Activated CD8-positive, alpha-beta memory T cell treated with anti-CD3 and anti-CD28 coated beads, Interleukin-2, amount 50 U/mL, for 48 hours (primary cell): ENCODE measurements at places on chromosomes 2 and 18.

- no peak for DNase-seq
Observed at GRCh38 chr2:85033388-85033787, 62.4 kb downstream of the KCMF1 start.

GRCh38 chr18:35267161-35267651 is 22.8 kb downstream of the ZSCAN30 start:
- DNase-seq, result peak; percentile 84

GRCh38 chr18:29962579-29962978 is 1080.0 kb downstream of the DSC3 start:
- no peak for DNase-seq

GRCh38 chr2:30252723-30253701 is 21.7 kb downstream of the LBH start:
- no peak for DNase-seq

- DNase-seq, result no peak
Observed at GRCh38 chr2:28617502-28618184, 121.8 kb downstream of the PLB1 start.

DNA sequence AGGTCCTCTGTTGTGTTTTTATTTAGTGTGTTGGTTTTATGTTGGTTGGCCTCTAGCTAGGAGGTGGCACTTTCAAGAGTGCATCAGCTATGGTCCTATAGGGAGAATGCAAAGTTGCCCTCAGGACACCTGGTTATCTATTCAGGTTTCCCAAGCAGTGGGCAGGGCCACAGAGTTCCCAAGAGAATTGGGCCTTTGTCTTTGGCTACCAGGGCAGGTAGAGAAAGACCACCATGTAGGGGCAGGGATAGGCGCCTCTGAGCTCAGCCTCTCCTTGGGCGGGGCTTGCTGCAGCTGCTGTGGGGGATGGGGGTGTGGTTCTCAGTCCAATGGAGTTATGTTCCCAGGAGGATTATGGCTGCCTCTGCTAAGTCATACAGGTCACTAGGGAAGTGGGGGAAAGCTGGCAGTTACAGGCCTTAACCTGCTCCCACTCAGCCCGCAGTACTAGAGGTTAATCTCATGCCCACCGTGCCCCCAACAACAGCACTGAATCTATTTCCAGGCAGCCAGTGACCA is 26.0 kb downstream of the ABCB11 start:
- DNase-seq, result no peak

- no peak for DNase-seq
Observed at GRCh38 chr2:209322041-209322440, 101.8 kb upstream of the MAP2 start.

DNA sequence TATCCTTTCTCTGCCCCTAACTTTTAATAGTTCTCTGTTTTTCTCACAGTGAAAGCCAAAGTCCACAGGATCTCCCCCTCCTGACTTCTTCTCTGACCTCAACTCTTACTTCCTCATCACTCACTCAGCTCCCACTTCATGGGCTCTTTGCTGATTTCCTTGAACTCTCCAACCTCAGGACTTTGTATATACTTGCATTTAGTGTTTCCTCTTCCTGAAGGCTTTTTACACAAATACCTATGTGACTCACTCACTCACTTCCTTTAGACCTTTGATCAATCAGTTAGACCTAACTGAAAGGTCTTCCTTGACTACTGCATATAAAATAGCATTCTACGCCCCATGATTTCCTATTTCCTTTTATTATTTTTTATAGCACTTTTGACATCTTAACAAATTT is 233.1 kb upstream of the MEX3C start:
- DNase-seq, result no peak

DNA sequence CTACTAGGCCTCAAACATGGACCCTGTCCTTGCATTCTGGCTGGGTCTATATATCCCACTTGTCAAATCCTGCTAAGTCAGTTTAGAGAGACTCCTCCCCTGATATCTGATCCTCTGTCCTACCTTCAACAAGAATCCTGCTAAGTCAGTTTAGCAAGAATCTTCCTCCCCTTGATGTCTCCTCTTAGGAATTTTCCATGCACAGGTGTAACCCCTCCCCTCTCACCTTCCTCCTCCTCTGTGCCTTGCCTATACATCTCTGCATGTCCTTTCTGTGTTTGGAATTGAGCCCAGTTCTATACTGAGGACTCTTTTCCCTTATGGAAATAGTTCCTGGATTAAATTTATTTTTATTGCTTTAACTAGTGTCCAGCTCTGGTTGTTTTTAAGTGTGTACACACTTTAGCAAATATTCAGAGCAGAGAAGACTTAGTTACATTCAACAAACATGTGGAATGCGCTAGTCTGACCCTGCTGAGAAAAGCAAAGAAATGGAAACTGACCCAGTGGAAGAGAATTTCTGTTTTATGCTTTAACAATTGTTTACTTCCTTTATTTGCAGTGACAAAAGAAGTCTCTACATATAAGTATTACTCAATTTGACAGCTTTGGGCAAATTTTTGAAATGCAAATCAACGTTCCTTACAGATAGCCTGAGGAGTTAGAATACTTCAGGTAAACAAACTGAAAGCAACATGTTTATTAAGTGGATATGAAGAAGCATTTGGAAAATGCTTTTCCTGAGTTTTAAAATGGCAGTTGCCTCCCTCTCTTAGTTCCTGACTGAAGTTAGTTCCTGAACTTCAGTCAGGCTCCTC is 80.6 kb downstream of the RIT2 start:
- DNase-seq, result no peak

GRCh38 chr2:95385570-95385984 is 16.9 kb upstream of the FAHD2A start:
- peak; percentile 25 for DNase-seq

- no peak for DNase-seq
Observed at GRCh38 chr2:160570376-160570775, 76.8 kb upstream of the RBMS1 start.

- DNase-seq, result no peak
Observed at GRCh38 chr2:27798948-27799645, 27.6 kb downstream of the MRPL33 start.

- no peak for DNase-seq
Observed at GRCh38 chr18:59839246-59839645, 60.5 kb upstream of the PMAIP1 start.

- DNase-seq, result no peak
Observed at GRCh38 chr2:188944442-188944841, 29.7 kb upstream of the COL3A1 start.

DNA sequence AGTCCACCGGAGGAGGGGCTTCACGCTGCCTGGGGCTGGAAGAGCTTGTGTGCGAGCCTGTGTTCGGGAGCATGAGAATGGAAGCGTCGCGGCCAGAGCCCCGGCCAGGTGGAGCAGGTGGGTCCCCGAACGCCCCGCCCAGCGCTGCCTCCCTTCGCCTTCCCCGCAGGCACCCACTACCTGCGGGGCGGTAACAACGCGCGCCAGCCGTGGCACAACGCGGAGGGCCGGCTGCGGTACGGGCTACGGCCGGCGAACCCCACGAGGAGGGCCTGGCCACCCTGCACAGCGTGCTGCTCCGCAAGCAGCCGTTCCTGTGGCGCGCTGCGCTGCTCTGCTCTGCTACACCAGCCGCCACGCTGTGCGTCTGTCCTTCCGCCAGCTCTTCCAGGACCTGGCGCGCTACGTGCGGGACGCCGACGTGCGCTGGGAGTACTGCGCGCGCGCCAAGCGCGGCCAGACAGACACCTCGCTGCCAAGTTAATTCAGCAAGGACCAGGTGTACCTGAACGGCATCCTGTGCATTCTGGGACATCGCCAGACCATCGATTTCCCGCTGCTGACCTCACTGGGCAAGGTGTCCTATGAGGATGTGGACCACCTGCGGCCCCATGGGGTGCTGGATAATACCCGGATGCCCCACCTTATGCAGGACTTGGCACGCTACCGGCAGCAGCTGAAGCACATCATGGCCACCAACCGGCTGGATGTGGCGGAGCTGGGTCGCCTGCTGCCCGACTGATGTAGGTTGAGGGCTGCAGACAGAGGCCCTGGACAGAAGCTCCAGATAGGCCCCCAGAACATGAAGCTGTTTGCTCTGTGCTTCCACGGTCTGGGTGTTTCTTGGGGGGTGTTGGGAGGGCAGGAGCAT is 200.6 kb downstream of the NAPG start:
- no peak for DNase-seq

DNA sequence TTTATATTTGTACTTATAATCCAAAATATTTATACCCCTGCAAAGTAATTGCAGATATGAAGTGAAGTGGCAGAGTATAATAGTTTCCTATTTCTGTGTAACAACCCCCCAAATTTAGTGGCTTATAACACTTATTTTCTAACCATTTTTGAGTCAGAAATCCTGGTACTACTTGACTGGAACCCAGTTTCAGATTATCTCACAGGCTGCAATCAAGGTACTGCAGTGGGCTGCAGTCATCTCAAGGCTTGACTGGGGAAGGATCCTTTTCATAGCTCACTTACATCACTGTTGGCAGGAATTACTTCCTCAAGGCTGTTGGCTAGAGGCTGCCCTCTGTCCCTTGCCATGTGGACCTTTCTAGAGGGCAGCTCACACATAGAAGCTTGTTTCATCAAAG is 558.2 kb upstream of the PKDCC start:
- DNase-seq, result no peak

GRCh38 chr2:238750212-238750904 is 97.5 kb upstream of the TWIST2 start:
- DNase-seq, result no peak

DNA sequence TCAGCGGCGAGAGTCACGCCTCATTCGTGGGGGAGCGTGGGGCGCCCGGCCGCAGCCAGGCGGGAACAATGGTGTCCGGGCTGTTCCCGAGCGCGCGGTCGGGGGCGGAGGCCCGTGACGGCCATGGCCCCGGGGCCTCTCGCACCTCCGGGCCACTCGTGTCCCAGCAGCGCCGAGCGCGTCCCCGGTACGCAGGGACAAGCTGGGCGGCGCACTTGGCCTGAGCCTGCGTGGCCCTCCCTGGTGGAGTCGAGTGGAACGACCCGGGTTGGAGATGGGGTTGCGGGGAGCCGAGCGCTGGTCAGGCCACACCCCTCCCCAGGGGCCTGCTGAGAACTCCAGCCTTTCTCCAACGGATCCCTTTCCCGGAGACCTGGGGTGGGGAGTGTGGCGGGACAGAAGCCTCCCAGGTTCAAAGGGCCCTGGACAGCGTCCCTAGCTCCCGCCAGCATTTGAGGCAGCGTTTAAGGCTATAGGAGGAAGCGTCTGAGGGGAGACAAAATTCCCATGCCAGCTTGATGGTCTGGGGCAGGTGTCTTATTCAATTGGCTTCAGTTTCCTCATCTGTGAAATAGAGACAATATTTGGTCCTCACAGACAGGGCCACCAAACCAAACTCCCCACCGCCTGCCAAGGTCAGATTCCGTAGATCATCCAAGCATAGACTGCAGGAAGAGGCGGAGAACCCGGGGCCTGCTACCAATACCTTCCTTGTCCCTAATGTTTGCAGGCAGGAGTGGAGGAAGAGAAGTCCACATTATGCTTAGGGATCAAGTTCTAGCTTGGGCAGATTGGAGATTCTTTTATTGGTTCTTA is 553 bp downstream of the CNDP2 start:
- peak; percentile 74 for DNase-seq

- DNase-seq, result no peak
Observed at GRCh38 chr2:185736210-185736609, 2.4 kb upstream of the FSIP2 start.

DNA sequence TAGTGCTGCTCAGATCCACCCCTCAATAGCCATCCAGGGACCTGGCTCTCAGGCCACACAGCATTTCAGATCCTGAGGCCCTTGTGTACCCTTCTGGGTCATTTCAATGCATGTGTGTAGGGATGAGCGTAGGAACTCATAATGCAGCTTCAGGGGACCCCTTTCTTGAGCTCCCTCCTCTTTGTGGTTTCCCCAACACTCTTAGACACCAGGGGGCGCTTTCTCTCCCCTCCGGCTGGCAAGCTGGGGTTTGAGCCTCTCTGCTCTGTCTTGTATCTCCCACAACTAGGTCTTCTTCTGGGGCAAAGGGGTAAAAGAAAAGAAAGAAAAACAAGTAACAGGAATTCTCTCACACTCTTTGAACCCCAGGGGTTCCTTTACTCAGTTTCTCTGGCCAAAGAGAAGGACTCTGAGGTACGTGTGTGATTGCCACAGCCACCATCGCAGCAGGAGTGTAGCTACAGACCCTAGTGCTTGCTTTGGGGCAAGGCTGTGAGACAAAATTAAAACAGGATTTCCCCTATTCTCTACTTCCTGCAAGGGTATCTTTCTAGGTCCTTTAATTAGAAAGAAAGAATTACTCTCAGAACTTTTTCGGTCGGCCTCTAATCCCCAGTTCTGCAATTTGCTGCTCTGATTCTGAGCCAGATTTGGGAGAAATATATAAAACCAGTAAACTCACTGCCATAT is 38.0 kb downstream of the CABYR start:
- DNase-seq, result peak; percentile 84

GRCh38 chr2:210555555-210555954 is 844 bp upstream of the CPS1 start:
- no peak for DNase-seq

GRCh38 chr2:144078802-144079724 is 440.9 kb downstream of the ZEB2 start:
- DNase-seq, result no peak

- peak; percentile 69 for DNase-seq
Observed at GRCh38 chr2:68832233-68832869, 38.8 kb downstream of the BMP10 start.

DNA sequence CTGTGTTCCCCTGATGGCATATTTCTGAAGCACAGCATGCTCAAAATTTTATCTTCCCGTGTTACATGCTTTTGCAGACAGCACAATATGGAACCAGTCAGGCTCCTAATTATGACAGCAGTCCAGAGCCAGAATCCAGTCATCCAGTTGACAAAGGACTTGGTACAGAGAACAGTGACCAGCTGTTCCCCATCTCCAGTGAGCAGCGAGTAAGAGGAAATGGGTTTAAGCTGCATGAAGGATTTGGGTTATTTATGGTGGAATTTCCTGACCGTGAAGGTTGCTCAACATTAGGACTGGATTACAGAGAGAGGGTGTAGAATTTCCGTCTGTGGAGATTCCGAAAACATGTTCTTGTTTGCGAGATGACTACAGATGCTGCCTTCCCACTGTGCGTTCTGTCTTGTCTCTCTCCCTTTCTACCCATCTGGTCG is 24.4 kb downstream of the SGPP2 start:
- DNase-seq, result no peak

DNA sequence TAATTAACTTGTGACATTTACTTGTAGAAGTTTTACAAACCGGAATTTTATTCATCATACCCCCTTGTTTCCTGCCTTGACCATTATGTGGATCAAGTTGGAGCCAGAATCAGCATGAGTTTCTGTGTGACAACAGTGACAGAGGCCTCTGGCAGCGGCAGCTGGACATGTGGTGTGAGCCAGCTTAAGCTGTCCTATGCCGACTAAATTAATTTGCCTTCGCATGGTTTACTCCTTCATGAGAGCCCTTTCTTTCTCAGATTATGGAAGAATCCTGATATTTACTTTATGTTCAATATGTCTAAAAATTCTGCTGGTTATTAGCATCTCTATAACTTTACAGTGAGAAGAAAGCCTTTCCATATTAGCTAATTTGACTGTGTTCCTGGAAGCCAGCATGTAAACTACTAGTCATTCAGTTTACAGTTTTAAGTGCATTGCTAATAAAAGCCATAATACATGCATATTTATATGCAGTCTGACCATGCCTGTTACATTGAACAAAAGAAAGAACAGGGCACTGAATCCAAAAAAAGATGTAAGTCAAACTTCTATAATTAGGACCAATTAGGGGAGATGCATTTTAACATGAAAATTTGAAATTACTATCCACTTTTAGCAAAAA is 495.8 kb upstream of the ACVR2A start:
- DNase-seq, result no peak

- no peak for DNase-seq
Observed at GRCh38 chr18:48925491-48925780, 25.3 kb downstream of the SMAD7 start.
